ENCODE measurements at places on chromosomes 2 and 18. TPM values are rescaled to one million over a fixed set of nuclear protein-coding genes. Genes with fewer than 3 reads are reported as not detected.

- H3K4me1 ChIP-seq: no peaks in the 10 kb centered on the region
- H3K4me3 ChIP-seq: no peak overlapping the region
- H3K27ac ChIP-seq: no peak overlapping the region
- no peaks in the 10 kb centered on the region for H3K36me3 ChIP-seq
- H3K27me3 ChIP-seq: no peaks in the 10 kb centered on the region
These were observed 121.8 kb upstream of the SERPINE2 start for GRCh38 chr2:224160917-224161316.

DNA sequence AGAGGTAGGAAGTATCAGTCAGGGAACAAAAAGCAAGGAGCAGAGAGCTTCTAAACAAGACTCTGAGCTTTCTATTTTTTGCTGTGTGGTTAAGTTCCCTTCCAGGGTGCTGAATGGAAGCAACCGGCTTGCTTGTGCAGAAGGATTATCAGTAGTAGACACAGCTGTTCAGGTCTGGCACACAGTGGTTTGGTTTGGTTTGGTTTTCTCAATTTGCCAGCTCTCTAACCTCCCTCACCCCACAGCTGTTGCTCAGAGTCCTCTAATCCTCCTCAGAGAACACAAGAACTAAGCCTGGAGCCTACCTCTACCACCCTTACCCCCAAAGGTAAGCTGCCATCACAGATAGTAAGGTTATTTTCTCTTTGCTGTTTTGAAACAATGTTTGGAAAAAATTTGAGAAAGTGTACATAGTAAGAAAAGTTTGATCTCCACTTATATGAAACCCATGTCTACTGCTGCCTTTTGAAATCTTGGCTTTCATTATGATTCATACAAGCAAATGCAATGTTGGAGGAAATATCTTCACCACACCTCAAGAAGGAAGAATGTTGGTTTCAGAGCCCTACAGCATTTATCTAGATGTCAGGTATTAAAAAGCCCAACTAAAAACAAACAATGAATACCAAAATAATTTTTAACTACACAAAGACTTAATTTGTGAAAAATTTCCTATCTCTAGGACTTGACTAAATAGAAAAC, 255.3 kb downstream of the NR4A2 start:
- DNase-seq: no peak
- H3K4me1 ChIP-seq: no peaks in the 10 kb centered on the region
- H3K27me3 ChIP-seq: peaks cover 2% of the 10 kb centered on the region
- no peak overlapping the region for H3K27ac ChIP-seq
- no peaks in the 10 kb centered on the region for H3K36me3 ChIP-seq
- no peak overlapping the region for H3K4me3 ChIP-seq

DNA sequence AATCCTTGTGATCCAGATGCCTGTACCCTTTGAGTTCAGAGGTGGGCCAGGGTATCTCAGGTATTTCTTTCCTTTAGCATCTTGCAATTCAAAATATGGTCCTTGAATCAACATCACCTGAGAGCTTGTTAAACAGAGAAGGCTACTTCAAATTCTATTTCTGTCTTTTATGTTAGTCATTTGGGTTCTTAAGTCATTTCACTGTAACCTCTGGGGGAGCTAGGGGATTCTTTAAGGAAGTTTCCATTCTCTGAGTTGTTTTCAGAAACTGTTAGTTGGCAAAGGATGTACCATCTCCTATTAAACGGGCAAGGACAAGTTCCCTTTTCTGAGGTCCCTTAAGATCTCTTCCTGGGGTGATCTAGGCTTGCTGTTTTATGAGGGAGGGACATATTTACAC, 16.6 kb downstream of the CFLAR start:
- no peak overlapping the region for H3K27ac ChIP-seq
- peaks cover 11% of the 10 kb centered on the region for H3K36me3 ChIP-seq
- H3K4me1 ChIP-seq: peaks cover 7% of the 10 kb centered on the region
- no peak for DNase-seq
- no peaks in the 10 kb centered on the region for H3K27me3 ChIP-seq

- H3K27me3 ChIP-seq: no peaks in the 10 kb centered on the region
- no peak overlapping the region for H3K27ac ChIP-seq
- no peak for DNase-seq
- H3K4me1 ChIP-seq: no peaks in the 10 kb centered on the region
These were observed 562.5 kb downstream of the PARD3B start for GRCh38 chr2:205107810-205108209.

- no peaks in the 10 kb centered on the region for H3K36me3 ChIP-seq
- H3K4me1 ChIP-seq: no peaks in the 10 kb centered on the region
- no peaks in the 10 kb centered on the region for H3K27me3 ChIP-seq
- H3K4me3 ChIP-seq: no peak overlapping the region
- no peak for DNase-seq
These were observed 391.9 kb downstream of the TMEM182 start for GRCh38 chr2:103153580-103154284.

- no peaks in the 10 kb centered on the region for H3K27me3 ChIP-seq
- no peaks in the 10 kb centered on the region for H3K36me3 ChIP-seq
- no peak overlapping the region for H3K4me3 ChIP-seq
- DNase-seq: no peak
These were observed 29.2 kb upstream of the KCNS3 start for GRCh38 chr2:17849275-17849674.

- peaks cover 6% of the 10 kb centered on the region for H3K4me1 ChIP-seq
- no peak for DNase-seq
- peak overlapping the region; percentile 30 for H3K27ac ChIP-seq
- no peak overlapping the region for H3K4me3 ChIP-seq
- no peaks in the 10 kb centered on the region for H3K27me3 ChIP-seq
These were observed 11.2 kb upstream of the NFE2L2 start for GRCh38 chr2:177275743-177276055.

DNA sequence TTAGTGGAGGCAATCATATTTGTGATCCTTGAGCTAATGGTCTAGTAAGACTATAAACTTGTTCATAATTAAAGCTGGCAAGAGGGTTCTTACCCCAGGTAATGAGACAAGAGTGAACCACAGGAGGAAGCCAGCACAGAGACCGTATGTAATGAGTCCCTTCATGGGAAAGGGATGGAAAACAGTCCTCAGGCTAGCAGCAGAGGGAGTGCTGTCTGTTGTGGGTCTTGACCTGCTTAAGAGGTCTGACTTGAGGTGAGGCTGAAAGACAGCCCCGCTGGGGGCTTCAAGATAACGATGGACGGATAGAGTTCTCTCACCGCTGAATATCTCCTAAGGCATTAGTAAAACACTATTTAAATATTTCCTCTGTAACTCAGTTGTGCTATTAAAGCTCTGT, 16.2 kb upstream of the POLE4 start:
- H3K27ac ChIP-seq: no peak overlapping the region
- no peaks in the 10 kb centered on the region for H3K36me3 ChIP-seq
- no peaks in the 10 kb centered on the region for H3K4me1 ChIP-seq
- DNase-seq: no peak
- H3K27me3 ChIP-seq: no peaks in the 10 kb centered on the region

GRCh38 chr2:86623043-86623493, 597 bp downstream of the RNF103 start:
- DNase-seq: peak; percentile 86
- H3K4me1 ChIP-seq: peaks cover 2% of the 10 kb centered on the region
- H3K27me3 ChIP-seq: no peaks in the 10 kb centered on the region
- peak overlapping the region; percentile 85 for H3K27ac ChIP-seq

DNA sequence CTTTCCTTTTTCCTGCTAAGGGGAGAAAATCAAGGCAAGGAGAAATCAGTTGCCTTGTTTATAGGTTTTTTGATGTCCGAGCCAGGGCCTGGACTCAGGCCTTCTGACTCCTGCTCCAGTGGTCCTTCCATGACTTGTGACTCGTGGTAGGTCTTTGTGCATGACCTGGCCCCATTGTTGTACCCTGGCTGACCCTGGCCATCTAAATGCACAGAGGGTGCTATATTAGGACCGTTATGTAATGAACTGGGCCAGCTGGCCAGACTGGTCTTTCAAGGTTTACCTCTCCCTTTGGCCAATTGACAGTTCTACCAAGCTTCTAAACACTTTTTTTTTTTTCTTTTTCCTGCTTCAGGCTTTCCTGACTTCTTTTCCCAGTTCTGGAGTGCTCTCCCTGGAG, 81.1 kb downstream of the SETBP1 start:
- H3K27me3 ChIP-seq: no peaks in the 10 kb centered on the region
- H3K36me3 ChIP-seq: no peaks in the 10 kb centered on the region
- no peak overlapping the region for H3K4me3 ChIP-seq
- peaks cover 9% of the 10 kb centered on the region for H3K4me1 ChIP-seq
- H3K27ac ChIP-seq: no peak overlapping the region

DNA sequence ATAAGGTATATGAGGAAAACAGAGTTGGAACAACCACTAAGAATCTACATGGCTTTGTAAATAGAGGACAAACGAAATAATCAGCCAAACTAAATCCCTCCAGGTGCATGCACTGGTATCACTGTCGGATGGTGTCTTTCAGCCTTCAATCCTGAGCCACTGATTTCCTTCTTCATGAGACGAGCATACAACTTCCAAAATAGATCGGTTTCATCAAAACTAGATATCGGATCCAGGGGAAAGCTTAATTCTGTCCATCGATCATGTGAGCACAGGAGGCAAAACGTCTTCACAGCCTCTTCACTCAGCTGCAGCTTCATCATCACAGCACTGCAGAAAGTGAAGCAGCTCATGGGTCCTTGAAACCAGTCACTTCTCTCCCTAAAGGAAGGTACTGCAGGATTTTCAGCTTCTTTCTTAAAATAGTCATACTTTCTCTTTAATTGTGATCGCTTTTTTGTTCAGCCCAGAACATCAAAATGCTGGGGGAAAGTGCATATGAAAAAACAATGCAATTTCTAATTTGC, 80.5 kb downstream of the DTNB start:
- no peaks in the 10 kb centered on the region for H3K36me3 ChIP-seq
- H3K27me3 ChIP-seq: no peaks in the 10 kb centered on the region
- H3K4me1 ChIP-seq: no peaks in the 10 kb centered on the region
- H3K27ac ChIP-seq: no peak overlapping the region
- no peak overlapping the region for H3K4me3 ChIP-seq
- DNase-seq: no peak

GRCh38 chr2:151498178-151498577, 88.5 kb downstream of the RIF1 start:
- H3K27me3 ChIP-seq: no peaks in the 10 kb centered on the region
- DNase-seq: no peak
- H3K36me3 ChIP-seq: peaks cover 3% of the 10 kb centered on the region
- no peak overlapping the region for H3K27ac ChIP-seq
- no peaks in the 10 kb centered on the region for H3K4me1 ChIP-seq

DNA sequence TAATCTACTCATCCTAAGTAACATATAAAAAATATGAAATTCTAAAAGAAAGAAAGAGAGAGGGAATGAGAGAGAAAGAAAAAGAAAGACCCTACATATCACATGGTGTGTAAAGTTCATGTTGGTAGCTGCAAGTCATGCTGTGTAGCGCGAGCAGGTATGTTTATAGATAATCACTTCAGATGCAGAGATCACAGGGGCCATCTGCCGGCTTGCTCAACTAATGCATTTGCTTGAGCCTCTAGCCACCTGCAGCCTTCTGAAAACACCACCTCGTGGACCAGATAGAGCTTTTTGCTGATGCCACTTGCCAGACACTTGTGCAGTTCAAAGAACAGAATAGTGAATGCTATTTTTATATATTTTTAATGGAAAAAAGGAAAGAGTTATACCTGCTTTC, 37.6 kb downstream of the CDH7 start:
- no peak overlapping the region for H3K4me3 ChIP-seq
- no peak for DNase-seq
- H3K36me3 ChIP-seq: no peaks in the 10 kb centered on the region
- no peaks in the 10 kb centered on the region for H3K4me1 ChIP-seq
- H3K27ac ChIP-seq: no peak overlapping the region
- H3K27me3 ChIP-seq: no peaks in the 10 kb centered on the region

GRCh38 chr18:8868779-8869415, 163.5 kb downstream of the MTCL1 start:
- H3K4me1 ChIP-seq: no peaks in the 10 kb centered on the region
- H3K36me3 ChIP-seq: no peaks in the 10 kb centered on the region
- no peaks in the 10 kb centered on the region for H3K27me3 ChIP-seq
- no peak overlapping the region for H3K27ac ChIP-seq

OXER1 gene
- 4.2 TPM for total RNA-seq

GNLY gene
- total RNA-seq: 2.1 TPM

KANSL1L gene
- 42.4 TPM for total RNA-seq

BUB1 gene
- 0.84 TPM for total RNA-seq

GNAL gene
- total RNA-seq: 15.5 TPM

All from aorta (tissue), 5 donors.